ENCODE measurements at places on chromosomes 4 and X.

- DNase-seq = peak; percentile 61
Measured at GRCh38 chrX:130120746-130121504, 10.6 kb upstream of the ELF4 start.

DNA sequence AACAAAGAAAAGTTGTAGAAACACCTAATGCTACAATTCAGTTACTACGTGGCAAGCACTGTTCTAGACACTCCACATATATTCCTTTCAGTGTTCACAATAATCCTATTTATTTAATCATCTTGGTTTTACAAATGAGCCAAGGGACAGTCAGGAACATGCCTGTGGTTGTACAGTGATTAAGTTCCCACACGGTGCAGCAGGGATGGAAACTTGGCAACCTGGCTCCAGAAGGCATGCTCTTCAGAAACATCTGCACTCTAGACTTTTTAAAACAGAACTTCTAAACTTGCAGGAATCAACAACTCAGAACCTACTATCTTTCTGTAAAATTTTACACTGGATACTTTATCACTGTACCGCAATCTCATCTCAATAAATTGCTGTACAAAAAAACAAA lies 32.1 kb downstream of the TAPT1 start:
- no peak for DNase-seq

GRCh38 chr4:157050561-157050960 lies 25.4 kb upstream of the GLRB start:
- no peak for DNase-seq

- peak; percentile 66 for DNase-seq
Measured at GRCh38 chr4:139229534-139230039, 50.4 kb downstream of the MGARP start.

GRCh38 chrX:99777912-99778311 lies 632.2 kb downstream of the PCDH19 start:
- DNase-seq = no peak

GRCh38 chrX:44062840-44063239 lies 89.7 kb upstream of the NDP start:
- peak; percentile 2 for DNase-seq

DNA sequence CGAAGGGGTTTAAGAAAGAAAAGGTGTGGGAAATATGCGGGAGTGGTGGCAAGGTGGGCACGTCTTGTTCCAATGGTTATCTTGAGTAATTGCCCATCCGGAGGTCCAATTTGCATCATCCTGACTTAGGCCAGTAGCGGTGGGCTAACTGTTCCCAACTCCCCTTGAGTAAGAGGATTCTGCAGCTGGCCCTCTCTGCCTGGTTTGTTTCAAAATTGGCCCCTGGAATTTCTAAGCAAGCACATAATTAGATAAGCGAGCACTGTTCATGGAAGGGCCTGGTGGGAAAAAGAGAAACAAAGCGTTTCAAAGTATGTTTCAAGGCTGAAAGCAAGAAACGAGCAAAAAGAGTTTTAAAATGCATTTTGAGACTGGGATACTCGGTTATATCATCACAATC lies 198.2 kb downstream of the CEP135 start:
- DNase-seq = no peak

DNA sequence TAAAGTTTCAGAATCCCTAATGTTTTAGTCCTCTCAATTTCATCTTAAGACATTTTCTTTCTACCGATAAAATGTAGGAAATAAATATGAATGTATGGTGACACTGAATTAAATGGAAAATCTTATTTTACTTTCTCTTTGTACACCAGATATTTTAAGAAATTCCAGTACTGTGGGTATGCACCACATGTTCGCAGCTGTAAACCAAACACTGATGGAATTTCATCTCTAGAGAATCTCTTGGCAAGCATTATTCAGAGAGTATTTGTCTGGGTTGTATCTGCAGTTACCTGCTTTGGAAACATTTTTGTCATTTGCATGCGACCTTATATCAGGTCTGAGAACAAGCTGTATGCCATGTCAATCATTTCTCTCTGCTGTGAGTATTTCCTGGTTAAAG lies 26.9 kb downstream of the C4orf46 start:
- DNase-seq = no peak

DNA sequence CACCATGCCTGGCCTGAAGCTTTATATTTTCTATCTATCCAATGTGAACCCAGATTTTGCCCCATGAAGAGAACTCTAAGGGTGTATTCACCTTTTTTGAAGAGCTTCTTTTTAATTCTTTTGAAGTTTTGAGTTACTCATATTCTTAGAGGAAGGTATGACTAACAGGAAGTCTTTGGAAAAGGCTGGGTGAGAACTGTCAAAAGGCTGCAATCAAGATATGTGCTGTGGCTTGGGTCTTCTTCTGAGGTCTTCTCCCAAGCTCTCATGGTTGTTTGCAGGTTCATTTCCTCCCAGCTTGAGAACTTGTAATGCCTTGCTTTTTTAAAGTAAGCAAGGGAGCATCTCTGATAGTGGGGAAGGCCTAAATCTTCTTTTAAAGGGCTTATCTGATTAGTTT lies 3.1 kb upstream of the C4orf17 start:
- DNase-seq = no peak

DNA sequence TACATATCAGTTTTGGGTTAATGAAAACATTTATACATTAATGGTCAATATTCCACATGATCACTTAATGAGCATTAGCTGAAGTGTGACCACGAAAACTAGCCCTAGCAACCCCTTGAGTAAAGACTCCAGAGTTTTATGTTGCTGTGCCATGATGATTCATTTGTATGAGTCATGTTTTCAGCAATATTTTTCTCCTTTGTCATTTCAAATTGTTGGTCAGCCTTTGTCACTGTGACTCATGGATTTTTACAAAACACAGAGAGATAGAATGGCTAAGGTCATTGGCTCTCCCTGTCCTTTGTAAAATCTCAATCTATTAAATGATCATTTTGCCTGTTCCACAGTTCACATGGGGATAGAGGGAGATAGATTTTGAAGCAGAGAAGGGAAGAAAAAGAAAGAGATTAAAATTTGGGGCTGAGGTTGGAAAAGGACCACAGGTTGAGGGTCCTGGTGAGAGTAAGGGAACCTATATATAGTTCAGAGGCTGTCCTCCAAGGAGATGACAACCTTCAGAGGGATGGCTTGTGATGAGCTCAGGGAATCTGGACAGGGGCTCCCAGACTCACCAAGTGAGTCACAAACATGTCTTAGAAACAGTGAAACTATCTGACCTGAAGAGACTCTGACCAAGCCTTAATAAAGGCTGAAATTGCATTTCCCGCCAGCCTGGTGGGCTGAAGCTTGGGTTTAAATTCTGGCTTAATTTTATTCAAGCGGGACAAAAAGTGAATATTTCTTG lies 25.6 kb downstream of the NR0B1 start:
- DNase-seq = no peak

DNA sequence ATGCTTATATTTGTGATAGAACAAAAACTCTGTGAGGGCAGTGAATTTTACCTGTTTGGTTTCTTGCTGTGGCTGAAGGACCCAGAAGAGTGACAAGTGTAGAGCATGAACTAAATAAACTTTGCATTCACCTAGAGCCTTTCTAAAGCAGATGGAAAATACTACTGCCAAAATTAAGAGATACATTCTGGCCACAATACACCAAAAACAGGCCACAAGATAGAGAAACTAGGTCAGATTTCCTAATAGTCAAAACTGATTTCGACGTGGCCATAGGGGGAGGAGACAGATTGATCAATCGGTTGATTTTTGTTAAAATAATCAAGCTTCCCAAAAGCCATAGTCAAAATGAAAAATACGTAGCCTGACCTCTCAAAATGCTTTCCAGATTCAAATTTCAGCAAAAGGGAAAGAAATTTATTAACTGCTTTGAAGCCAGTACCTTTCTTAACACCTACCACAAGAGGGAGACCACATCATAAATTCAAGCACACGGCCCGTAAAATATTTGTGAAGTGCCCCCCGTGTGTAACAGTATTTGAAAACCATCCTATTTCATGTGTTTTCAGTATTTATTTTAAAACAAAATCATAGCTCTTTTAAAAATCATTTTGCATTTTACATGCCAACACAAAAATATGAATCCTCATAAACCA lies 132.4 kb downstream of the CORIN start:
- peak; percentile 2 for DNase-seq

Data from CD4-positive, alpha-beta T cell treated with Interferon alpha-2 for 1 hour (primary cell).